ENCODE measurements at places on chromosomes 4 and X.

DNA sequence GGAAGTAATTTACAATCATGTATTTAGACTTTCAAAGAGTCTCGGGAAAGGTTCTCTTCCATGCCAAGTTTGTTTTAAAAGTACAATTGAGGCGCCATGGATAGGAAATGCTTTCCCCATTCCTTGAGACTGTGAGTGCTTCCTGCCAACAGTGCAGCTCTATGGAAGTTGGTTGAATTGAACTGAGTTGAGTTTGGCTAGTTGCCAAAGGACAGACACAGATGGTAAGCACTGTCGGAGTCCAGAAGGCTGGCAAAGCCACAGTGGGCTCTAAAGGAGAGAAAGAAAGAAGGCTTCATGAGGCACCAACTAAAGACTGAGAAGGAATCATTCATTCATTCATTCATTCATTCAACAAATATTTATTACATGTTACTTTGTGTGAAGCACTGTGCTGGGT is 4.3 kb upstream of the KCNE5 start:
- no peak for DNase-seq

DNA sequence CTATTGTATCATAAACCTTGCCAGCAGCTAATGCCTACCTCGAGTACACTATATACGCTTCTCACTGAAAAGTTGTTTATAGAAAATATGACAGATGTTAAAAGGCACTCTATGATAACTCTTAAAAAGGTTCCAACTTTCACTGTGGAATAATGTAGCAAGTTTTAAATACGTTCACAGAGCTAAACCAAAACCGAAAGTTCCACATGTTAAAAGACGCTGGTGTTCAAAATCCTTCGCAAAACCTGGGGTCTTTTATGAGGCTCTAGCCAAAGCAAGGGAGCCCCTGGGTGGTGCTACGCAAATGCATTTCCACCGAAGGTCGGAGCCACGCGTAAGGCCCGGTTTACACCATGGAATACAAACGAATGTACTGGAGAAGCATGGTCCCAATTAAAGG is 103.7 kb upstream of the TENM3 start:
- no peak for DNase-seq

- DNase-seq = no peak
Observed at GRCh38 chr4:88215351-88215750, 56.9 kb upstream of the ABCG2 start.

DNA sequence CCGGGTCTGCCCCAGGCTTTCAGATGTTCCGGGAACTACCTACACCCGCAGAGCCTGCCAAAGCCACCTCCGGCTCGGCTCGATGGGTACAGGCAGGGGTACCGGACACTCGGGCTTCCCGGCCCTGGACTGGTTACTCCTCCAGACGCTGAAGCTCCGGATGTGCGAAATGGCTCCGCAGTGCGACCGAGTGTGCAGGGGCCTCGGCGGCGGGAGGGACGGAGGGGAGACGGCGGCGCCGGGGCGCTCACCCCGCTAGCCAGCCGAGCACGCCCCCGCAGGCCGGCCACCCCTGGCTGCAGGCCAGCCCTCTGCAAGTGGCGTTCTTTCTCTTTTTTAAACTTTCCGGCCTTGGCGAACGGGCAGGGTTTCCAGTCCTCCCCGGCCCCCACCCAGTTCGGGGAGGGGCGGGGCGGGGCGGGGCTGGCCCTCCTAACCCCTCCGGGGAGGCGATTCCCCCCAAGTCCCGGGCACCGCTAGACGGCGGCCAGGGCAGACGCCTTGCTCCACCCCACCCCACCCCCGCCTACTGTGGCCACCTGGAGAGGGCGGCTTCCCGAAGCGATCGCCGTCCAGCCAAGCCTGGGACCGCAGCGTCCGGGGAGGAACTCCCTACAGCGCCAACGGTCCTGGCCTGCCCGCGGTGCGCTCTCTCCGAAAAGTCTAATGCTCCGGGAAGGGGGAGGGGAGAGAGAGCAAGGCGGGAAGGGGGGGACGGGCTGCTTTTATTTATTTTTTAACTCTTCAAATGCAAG is 7.5 kb downstream of the BCOR start:
- no peak for DNase-seq

- DNase-seq = no peak
Observed at GRCh38 chrX:471281-471680, 84.6 kb upstream of the PPP2R3B start.

- DNase-seq = no peak
Observed at GRCh38 chr4:38324861-38325628, 339.0 kb upstream of the KLF3 start.

DNA sequence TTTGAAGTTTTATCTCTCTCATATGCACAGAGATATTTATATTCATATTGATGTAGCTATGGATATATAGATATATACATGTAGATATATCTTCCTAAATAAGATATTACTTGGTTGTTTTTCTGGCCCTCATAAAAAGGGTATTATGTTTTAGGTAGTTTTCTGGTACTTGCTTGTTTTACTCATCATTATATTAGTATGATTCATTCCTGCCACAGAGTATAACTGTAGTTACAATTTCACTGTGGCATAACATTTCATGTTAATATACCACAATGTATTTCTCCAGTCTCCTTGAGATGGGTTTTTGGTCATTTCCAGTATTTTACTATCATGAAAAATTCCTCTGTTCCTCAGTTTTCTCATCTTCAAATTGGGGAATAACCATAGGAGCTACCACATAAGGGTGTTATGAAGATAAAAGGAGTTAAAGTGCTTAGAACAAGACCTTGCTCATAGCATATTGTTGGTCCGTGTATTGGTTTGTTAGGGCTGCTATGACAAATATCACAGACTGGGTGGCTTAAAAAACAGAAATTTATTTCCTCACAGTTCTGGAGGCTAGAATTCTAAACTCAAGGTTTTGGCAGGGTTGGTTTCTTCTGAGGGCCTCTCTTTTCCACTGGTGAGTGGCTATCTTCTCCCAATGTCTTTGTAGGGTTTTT is 129.7 kb downstream of the TMEM164 start:
- no peak for DNase-seq

- DNase-seq = no peak
Observed at GRCh38 chrX:39728852-39729598, 368.7 kb downstream of the BCOR start.
